M059J (cell line): ENCODE measurements at places on chromosomes 5 and 9. TPM values are rescaled to one million over a fixed set of nuclear protein-coding genes. Genes with fewer than 3 reads are reported as not detected.

Gene INSYN2B
- total RNA-seq, result 47.0 and 70.7 TPM in 2 replicates

Gene ENHO
- 0.71 and 2.0 TPM in 2 replicates for total RNA-seq

Gene SPATA31E1
- not detected in 2 replicates for total RNA-seq

DNA sequence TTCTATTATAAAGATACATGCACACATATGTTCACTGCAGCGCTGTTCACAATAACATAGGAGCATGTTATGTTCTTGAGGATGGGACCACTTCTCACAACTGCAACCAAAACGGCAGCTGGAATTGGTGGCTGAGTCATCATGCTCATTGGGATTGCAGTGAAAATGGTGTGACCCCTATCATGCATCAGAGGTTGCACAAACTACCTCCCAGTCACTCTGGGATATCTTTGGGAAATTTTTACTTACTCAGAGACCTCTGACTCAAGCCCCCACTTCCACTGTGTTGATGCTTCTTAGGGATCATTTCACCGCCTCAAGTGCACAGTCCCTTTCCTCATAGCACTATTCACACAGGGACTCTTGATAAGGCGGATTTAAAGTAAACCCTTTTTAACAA, 474.1 kb downstream of the BNC2 start:
- DNase-seq, result peak; percentile 24

DNA sequence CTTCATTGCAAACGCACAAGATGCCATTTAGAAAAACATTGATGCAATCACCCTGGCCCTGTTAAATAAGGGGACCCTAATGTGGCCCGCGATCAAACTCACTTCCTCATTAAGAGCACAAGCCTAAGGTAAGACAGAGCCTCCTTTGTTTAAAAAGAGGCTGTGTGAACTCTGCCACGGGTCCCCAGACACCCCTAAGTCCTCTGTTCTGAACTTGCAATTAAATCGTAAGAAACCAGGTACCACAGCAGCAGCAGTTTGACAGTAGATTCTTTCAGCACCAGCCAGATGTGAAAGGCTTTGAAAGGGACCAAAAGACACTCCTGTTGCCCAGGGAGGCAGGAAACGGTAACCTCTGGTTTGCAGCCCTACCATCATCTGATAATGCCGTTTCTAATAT, 346.3 kb downstream of the TMEM167A start:
- DNase-seq, result no peak

GRCh38 chr9:38289866-38290245, 102.6 kb upstream of the ALDH1B1 start:
- DNase-seq, result no peak

DNA sequence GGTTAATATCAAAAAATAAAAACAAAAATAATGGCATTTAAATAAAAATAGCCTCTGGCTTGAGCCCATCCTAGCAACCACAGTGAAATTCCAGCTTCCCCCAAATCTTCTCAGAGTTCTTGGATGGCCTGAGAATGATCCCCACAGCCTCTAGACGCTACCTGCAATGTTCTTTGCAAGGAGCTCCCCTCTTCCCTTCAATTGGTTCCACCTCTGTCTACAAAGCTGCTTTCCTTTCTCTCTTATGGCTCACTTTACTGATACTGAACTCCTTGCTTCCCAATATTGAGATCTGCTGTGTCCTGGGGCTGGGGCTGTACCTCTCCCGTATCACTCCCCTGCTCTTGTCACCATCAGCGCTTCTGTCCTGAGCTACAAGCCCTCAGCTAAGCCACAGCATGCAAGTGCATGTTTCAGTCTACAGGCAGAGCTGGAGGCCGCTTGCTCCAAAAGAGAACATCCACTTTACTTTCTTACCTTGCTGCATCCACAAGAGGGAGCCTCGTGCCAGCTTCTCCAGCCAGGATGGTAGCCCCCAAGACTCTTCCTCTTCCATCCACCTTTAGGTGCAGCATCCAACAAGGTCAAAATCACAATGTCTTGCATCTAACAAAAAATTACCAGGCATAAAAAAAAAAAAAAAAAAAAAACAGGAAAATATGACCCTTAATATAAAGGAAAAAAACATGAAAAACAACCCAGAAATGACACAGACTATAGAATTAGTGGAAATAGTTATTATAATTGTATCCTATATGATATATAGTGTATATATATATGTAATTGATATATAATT, 57.4 kb upstream of the PRSS3 start:
- peak; percentile 60 for DNase-seq

- DNase-seq, result no peak
These were observed 670.5 kb upstream of the KLF4 start for GRCh38 chr9:108160039-108160438.

- no peak for DNase-seq
These were observed 34.9 kb downstream of the SYK start for GRCh38 chr9:90836411-90837080.
